Kidney glomerular epithelial cell (primary cell): ENCODE measurements at places on chromosomes 3 and 15.

GRCh38 chr3:13536832-13537231, 12.1 kb upstream of the FBLN2 start:
- no peak for DNase-seq

GRCh38 chr15:83194528-83194927, 13.1 kb downstream of the HDGFL3 start:
- no peak for DNase-seq

- DNase-seq: peak; percentile 7
Observed at GRCh38 chr3:177514611-177515499, 317.6 kb upstream of the TBL1XR1 start.

DNA sequence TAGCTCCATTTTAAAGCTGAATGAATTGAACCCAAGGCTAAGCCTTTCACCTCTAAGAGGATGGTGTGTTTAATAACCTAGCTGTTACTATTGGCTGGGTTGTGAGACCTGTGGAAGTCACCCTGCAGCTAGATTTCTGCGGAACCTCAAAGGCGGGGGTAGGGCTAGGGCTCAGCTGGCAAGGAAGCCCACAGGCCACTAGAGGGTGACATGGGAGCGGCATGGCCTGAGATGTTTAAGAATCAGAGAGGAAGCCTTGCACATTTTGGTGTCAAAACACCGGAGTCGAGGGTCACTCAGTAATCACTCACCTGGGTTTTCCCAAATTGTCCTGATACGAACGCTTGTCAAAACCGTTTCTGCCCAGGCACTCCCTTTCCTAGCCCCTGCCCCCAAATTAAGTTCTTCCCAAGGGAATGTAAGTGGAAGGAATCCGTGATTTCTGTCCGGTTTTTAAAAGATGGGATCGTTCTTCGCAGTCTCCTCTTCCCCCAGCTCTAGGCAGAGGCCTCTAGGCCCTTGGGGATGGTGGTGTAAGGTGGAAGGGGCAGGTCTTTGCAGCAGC, 3.8 kb upstream of the ACAD9 start:
- DNase-seq: no peak

DNA sequence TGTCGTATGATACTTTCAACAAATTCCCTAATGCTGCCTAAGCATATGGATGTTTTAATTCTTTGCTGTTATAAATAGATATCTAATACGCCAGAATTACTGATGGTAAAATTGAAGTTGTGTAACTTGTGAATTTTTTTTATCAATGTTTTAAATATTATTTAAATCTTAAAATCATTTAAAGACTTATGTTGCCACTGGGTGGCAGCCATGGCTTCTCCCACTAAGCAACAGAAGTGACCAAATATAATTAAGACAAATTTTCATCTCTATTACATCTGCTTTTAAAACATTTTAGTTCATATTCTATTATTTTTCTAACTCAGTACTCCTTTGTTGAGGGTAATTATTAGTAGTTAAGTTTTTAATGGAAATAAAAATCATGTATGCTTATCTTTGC, 8.1 kb upstream of the IL20RB start:
- DNase-seq: no peak

DNA sequence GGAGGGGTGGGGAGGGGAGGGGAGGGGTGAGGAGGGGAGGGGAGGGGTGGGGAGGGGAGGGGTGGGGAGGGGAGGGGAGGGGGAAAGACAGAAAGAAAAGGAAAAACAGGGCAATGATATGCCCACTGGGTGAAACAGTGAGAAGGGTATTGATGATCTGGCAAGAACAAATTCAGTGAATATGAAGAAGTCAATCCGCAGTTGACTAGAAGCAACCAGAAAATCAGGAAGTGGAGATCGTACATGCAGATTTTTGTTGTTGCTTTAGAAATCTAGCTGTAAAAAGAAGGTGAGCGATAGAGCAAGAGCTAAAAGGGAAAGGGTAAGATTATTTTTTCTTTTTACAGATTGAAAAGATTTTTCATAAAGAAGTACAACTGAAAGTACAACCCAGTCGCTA, 47.6 kb upstream of the ARF4 start:
- DNase-seq: no peak

GRCh38 chr3:196321162-196321561, 3.1 kb upstream of the DYNLT2B start:
- no peak for DNase-seq

DNA sequence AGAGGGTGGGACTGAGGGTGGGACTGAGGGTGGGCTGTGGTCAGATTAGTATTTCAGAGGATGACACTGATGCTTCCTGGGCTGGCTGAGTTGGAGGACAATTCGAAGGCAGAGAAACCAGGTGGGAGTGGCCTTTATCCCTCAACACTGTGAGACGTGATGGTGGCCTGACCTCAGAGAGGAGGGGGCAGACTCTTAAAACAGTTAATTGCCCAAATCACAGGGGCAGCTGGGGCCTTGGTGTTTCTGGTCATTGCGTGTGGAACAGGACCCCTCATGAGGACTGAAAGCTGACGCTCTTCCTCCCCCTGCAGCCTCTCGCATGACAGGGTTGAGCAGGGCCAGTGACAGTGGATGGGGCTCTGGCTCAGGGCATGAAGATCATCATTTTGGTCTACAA, 18.7 kb downstream of the DNASE1L3 start:
- no peak for DNase-seq

- peak; percentile 33 for DNase-seq
Observed at GRCh38 chr15:64905119-64905831, 6.4 kb upstream of the ANKDD1A start.

GRCh38 chr3:67765575-67765974, 111.2 kb upstream of the SUCLG2 start:
- DNase-seq: no peak

DNA sequence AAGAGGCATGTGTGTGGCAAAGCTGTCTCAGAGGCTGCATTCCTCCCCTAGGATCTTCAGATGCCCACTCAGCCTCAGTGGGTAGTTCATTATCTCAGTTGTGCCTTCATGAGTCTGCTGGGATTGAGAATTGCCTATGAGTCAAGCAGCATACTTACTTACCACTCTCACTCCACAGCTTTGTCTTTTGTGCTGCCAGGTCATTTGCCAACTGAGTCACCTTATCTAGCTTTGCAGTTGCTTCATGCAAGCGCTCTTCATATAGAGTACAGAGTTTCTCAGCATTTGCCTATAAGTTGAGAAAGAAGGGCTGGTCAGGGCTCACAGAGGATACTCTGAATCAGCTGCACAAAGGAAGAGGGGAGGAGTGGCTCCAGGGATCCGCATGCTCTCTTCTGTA, 89.5 kb downstream of the MYH15 start:
- DNase-seq: peak; percentile 31

DNA sequence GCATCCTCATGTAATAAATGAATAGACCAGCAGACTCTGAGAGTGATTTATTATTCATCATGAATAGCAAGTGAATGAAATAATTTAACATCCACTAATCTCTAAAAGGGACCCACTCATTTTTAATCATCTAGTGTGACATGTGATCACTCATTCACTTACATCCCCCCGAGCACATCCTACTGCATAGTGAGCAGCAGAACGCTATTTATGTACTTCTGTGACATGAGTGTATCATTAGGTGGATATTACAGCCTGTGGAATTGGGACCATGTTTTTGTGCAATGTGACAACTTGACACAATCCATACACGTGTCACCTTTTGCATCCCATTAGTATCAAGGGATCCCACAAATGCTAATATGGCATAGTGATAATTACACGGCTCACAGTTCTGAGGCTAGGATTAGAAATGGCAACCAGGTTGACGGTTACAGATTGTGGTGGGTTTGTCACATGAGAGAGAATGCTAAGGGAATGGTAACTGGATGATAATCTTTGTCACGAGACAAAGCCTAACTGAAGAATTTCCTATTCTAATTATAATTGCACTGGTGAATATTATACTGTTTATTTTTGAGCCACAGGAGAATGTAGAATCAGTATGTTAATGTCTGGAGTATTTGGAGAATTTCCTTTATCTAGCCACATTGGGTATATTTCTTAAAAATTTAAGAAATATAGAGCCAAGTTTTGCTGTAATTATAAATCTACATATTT, 595.2 kb upstream of the TBL1XR1 start:
- DNase-seq: no peak

GRCh38 chr3:190101320-190102011, 19.2 kb downstream of the P3H2 start:
- DNase-seq: peak; percentile 35

DNA sequence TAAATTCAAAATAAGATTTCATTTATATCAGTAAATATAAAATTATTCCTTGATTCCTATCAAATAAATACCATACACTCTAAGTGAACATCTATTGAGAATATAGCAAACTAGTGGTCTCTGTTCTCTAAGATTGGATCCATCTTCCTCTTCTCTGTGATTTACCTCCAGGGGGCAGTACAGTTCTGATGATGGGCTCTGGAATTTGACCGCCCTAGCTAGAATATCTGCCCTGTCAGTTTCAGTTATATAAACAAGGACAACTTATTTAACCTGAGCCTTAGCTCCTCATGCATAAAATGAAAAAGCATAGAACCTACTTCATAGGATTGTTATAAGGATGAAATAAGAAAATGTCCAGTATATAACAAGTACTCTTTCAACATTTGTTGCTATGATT, 171.1 kb upstream of the CCDC54 start:
- DNase-seq: no peak

- no peak for DNase-seq
Observed at GRCh38 chr3:142077155-142077858, 72.0 kb downstream of the TFDP2 start.

GRCh38 chr3:62923066-62923465, 47.9 kb upstream of the CADPS start:
- DNase-seq: no peak

DNA sequence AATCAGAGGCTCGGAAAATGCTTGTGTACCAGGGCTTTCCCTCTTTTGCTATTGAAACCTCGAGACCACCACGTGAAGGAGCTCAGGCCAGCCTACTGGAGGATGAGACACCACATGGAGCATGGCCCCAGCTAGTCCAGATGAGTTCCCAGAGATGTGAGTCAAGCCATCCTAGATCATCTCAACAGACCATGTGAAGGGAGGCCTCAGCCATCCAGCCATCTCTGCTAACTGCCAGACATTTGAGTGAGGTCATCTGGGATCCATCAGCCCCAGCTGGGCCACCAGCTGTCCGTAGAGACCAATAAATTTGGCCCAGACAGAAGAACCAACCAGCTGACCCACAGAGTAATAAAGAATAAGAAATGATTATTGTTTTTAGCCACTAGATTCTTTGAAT, 62.8 kb upstream of the PROK2 start:
- no peak for DNase-seq

- no peak for DNase-seq
Observed at GRCh38 chr15:74902295-74903075, 4.2 kb downstream of the FAM219B start.

DNA sequence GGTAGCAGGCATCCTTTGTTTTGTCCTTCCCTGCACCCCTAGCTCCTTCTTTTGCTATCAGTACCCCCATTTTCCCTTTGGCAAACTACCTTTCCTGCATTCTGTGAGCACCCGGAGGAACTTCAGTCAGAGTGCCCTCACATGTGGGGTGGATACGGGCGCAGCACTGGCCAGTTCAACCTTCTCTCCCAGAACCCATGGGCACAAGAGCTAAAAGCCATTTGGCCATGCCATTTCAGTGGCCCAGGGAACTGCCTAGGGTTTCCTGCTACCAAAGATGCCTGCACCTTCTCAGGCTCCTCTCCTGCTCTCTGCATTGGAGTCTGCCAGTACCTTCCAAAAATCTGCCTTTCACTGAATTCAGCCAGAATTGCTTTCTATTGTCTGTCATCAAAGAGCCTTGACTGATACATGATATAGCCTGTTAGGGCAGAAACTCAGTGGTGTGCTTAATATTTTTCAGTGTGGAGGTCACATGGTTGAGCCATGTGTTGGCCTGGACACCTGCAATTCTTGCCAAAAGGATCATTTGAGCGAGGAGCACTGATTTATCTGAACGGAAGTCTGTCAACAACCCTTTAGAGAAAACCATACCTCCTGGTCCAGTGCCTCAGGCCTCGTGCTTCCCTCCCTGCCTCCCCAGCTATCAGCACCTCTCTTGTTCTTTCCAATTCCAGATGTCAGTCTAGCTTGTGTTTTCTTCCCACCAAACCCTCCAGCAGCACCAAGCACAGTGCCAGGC, 27.0 kb upstream of the HHATL start:
- no peak for DNase-seq

DNA sequence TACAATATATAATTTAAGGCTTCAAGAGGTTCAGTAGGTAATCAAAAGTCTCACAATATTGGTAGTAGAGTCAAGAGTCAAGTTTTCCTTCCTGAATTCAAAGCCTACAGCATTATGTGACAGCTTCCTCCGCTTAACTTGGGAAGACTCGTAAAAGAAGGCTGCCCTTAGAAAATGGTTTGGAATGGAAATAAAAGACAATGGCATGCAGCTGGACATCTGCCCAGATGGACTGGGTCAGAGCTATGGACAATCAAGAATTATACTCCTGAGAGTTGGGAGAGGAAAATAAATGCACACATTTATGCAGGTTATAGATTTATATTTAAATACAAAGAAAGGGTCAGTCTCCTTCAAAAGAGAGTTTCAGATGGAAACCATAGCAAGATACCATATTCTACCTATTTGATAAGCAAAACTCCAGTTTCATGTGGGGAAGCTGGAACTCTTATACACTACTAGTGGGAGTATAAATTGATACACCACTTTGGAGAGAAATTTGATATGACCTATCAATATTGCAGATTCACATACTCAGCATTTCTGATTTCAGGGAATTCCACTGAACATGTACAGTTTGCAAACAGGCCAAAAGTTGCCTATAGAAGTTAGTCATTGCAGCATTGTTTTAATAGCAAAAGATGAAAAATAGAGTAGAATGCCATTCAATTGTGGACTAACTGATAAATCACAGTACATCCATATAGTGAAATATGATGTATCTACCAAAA, 6.1 kb downstream of the CRYBG3 start:
- DNase-seq: no peak

DNA sequence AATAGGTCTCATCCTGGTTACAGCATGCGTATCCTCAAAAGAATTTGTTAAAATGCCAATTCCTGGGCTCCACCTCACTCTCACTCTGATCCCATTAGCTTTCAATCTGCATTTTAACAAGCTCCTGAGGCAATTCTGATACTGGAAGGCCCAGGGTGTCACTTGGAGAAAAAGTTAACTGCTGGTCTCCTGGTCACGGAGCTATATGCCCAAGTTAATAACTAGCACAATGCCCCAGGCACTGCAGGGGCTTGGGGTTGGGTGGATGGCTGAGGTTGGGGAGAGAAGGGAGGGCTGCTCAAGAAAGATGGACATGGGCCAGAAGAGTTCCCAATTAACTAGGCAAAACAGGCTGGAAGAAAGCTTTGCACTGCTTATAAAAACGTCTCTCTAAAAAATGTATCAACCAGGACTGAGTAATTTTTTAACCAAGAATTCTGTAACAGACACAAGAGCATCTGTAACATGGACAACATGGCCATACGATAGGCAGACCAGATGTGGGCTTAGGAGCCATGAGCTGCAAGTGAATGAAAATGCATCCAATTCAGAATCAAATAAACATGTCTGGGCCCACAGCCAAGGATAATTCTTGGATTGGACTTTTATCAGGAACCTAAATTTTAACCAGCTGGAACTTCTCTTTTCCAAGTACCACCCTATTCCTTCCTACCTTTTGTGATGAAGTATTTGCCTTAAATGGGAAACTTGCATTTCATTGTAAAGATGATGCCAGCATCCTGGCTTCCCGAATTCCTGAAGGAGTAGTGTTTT, 4.2 kb downstream of the IL17RD start:
- DNase-seq: no peak

GRCh38 chr15:48437178-48437577, 105.9 kb downstream of the DUT start:
- DNase-seq: peak; percentile 4
